ENCODE measurements at places on chromosomes 2 and 18.

DNA sequence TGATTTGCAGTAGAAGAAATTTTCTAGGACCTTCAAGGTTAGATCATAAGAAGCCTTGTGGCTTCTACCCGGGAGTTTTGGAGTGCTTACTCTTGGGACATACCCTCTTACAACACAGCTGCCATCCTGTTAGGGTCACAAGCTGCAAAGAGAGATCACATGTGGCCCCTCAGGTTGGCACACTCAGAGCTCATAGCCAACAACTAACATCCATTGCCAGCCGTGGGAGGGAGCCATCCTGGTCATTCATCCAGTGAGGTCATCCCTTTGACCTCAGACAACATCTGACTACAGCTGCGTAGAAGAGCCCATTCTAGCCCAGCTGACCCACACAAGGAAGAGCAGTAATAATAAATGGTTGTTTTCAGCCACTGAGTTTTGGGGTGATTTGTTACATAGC, 76.9 kb upstream of the NABP1 start:
- H3K27ac ChIP-seq, result no peak overlapping the region
- no peak overlapping the region for H3K4me3 ChIP-seq
- H3K4me1 ChIP-seq, result no peaks in the 10 kb centered on the region
- H3K27me3 ChIP-seq, result no peaks in the 10 kb centered on the region
- no peaks in the 10 kb centered on the region for H3K36me3 ChIP-seq
- no peak for DNase-seq

- H3K27ac ChIP-seq, result no peak overlapping the region
- H3K27me3 ChIP-seq, result peaks cover 14% of the 10 kb centered on the region
- DNase-seq, result no peak
Measured at GRCh38 chr2:11530864-11531465, 2.9 kb upstream of the GREB1 start.

GRCh38 chr2:102337481-102338386, 17.9 kb upstream of the IL18R1 start:
- no peak overlapping the region for H3K4me3 ChIP-seq
- H3K4me1 ChIP-seq, result no peaks in the 10 kb centered on the region
- H3K27me3 ChIP-seq, result no peaks in the 10 kb centered on the region
- H3K36me3 ChIP-seq, result no peaks in the 10 kb centered on the region

DNA sequence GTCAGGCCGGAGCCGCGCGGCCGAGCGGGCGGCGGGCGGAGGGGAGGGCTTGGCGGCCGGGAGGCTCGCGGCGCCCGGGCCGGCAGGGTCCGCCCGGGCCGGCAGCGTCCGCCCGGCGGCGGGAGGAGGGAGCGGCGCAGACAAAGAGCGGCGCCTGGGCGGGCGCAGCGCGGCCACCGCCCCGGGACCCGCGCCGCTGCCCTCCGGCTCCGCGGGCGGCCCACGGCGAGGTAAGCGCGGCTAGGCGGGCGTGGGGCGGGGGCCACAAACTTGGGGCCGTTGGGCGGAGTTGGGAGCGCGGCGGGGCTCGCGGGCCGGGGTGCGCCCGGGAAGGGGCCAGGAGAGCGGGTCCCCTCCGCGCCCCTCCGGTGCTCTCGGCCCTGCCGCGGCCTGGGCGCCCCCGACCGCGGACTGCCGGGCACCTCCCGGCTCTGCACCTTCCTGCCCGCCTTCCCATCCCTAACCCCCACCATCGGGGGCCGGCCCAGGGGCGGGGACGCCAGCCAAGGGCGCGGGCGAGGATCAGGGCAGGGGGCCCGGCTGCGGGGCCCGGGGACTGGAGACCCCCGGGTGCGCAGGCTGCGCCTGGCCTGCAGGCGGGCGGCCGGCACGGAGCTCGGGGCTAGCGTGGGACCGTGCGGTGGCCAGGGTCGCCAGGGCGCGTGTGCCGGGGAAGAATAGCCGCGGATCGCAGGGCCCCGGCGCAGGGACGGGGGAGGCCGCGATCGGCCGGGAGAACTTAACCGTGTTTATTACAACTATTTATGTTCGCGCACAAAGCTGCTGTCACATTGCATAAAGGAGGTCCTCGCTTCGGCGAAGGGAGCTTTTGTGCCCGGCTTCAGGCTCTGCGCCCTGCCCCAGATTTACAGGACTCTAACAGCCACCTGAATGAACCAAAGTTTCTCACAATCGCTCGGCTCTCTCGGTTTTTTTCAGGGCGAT, at the start of gene NCK2:
TSS of gene NCK2 (plus strand) at position 4 of the 945 bp plus-strand sequence. CDS start 110,152 bp downstream, outside the sequence.
- no peak for DNase-seq

GRCh38 chr2:134668821-134669220, 50.0 kb downstream of the TMEM163 start:
- no peak overlapping the region for H3K4me3 ChIP-seq
- H3K4me1 ChIP-seq, result peaks cover 3% of the 10 kb centered on the region
- no peak for DNase-seq
- no peaks in the 10 kb centered on the region for H3K36me3 ChIP-seq
- H3K27me3 ChIP-seq, result no peaks in the 10 kb centered on the region
- H3K27ac ChIP-seq, result no peak overlapping the region

DNA sequence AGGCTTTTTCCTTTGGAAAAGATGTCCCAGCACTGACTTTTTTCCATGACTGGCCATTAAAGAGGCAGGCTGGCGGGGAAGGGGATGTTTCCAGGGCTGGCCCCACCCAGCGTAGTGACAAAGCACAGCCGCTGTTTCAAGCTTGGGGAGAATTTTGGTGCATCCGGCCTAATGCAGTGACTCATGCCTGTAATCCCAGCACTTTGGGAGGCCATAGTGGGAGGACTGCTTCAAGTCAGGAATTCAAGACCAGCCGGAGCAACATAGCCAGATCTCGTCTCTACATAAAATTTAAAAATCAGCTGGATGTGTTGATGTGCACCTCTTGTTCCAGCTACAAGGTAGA, 78.0 kb upstream of the SH3BP4 start:
- H3K4me3 ChIP-seq, result no peak overlapping the region
- H3K4me1 ChIP-seq, result no peaks in the 10 kb centered on the region

- H3K36me3 ChIP-seq, result no peaks in the 10 kb centered on the region
- no peak overlapping the region for H3K4me3 ChIP-seq
- H3K27me3 ChIP-seq, result no peaks in the 10 kb centered on the region
- no peak overlapping the region for H3K27ac ChIP-seq
Measured at GRCh38 chr2:81739966-81740365, 1435.4 kb upstream of the LRRTM1 start.

DNA sequence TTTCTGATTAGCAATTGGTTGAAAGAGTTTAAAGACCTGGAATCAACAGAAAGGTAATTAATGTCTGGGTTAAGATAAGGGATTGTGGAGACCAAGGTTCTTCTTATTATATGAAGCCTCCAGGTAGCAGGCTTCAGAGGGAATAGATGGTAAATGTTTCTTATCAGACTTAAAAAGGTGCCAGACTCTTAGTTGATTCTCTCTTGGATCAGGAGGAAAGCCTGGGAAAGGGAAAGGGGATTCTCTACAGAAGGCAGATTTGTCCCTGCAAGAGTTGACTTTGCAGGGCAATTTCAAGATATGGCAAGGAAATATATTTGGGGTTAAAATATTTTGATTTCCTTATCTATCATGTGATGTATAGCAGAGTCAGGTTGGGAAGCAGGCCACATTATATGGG, 153.1 kb upstream of the ARL4C start:
- H3K4me3 ChIP-seq, result no peak overlapping the region
- peaks cover 12% of the 10 kb centered on the region for H3K27me3 ChIP-seq
- no peaks in the 10 kb centered on the region for H3K4me1 ChIP-seq
- H3K36me3 ChIP-seq, result no peaks in the 10 kb centered on the region
- DNase-seq, result no peak

DNA sequence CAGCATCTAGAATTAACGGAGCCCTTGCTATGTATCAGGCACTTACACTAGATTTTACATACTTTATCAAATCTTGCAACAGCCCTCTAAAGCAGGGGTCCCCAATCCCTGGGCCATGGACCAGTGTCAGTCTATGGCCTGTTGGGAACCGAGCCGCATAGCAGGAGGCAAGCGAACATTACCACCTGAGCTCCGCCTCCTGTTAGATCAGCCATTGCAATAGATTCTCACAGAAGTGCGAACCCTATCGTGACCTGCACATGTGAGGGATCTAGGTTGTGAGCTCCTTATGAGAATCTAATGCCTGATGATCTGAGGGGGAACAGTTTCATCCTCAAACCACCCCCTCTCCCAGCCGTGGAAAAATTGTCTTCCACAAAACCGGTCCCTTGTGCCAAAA, 13.4 kb downstream of the DNAJB2 start:
- peaks cover 37% of the 10 kb centered on the region for H3K4me1 ChIP-seq
- no peaks in the 10 kb centered on the region for H3K27me3 ChIP-seq
- DNase-seq, result no peak
- H3K4me3 ChIP-seq, result no peak overlapping the region
- no peak overlapping the region for H3K27ac ChIP-seq
- no peaks in the 10 kb centered on the region for H3K36me3 ChIP-seq

GRCh38 chr2:63865159-63865799, 23.6 kb downstream of the UGP2 start:
- no peak overlapping the region for H3K27ac ChIP-seq
- H3K27me3 ChIP-seq, result no peaks in the 10 kb centered on the region
- H3K36me3 ChIP-seq, result no peaks in the 10 kb centered on the region

GRCh38 chr2:109131777-109132176, 2.8 kb downstream of the SH3RF3 start:
- H3K27me3 ChIP-seq, result peaks cover 18% of the 10 kb centered on the region
- no peak overlapping the region for H3K27ac ChIP-seq
- no peak overlapping the region for H3K4me3 ChIP-seq
- H3K4me1 ChIP-seq, result peaks cover 38% of the 10 kb centered on the region
- no peak for DNase-seq

DNA sequence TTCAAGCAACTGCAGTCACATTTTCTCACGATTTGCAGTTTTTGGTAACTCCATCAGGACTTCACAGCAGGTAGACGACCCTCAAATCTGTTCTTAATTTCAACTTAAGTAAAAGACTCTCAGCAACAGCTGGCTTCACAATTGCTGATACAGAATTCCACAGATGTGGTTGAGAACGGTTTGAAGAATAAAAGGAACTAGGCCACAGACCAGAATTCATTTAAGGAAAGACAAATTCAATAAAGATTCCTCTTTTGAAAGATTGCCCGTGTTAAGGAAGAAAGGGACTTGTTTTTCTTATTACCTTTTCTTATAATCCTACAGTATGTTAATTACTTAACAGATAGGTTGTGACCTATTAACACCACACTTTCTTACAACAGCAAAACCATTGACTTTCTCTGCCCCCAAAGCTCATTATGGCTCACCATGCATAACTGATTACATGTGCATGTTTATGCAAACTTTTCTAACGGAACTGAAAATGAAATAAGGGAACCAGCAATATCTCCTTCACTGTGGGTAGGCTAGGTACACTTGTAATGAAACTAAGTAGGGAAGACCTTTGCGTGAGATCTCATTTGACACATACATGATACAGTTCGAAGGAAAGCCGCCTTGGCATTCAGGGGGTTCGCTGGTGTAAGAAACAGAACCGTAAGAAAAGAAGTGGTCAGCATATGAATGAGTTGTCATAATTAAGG, 4.7 kb upstream of the ZNF516 start:
- H3K27me3 ChIP-seq, result no peaks in the 10 kb centered on the region
- H3K36me3 ChIP-seq, result no peaks in the 10 kb centered on the region
- H3K4me1 ChIP-seq, result no peaks in the 10 kb centered on the region
- no peak overlapping the region for H3K27ac ChIP-seq
- H3K4me3 ChIP-seq, result no peak overlapping the region

DNA sequence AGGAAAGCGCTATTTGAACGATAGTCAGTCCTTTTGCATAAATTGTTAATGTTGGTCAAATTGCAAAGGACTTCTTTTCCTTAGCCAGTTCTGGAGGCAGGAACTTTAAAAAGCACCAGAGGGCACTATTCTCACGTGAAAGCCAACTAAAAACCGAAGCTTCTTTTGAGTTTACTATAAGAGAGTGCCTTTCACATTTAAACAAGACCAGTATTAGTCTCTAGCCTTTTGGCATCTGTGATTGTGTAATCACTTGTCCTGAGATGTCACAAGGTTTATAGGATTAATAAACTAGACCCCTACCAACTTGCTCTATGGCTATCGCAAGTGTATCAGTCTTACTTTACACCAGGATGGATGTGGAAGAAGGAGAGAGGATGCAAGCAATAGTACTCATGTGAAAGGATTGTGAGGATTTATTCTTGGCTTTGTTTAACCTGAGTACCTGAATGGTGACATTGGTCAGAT, 14.4 kb upstream of the STAT4 start:
- no peak overlapping the region for H3K27ac ChIP-seq
- H3K4me1 ChIP-seq, result peaks cover 28% of the 10 kb centered on the region
- no peak for DNase-seq
- no peaks in the 10 kb centered on the region for H3K27me3 ChIP-seq

DNA sequence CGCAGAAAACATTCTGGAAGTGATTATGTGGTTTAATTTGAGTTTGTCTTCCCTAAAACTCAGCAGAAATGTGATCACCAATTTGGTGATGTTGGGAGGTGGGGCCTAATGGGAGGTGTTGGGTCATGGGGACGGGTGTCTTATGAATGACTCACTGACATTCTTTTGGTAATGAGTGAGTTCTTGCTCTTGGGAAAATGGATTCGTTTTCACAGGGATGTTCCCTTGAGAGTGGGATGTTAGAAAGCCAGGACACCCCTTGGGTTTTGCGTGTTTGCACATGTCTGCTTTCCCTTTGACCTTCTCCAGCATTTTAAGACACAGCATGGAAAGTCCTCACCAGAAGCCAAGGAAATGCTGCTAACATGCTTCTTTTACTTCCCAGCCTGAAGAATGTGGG, 321.5 kb upstream of the NT5C1B start:
- no peak for DNase-seq
- H3K4me3 ChIP-seq, result no peak overlapping the region
- H3K27me3 ChIP-seq, result no peaks in the 10 kb centered on the region
- no peak overlapping the region for H3K27ac ChIP-seq

GRCh38 chr18:37872562-37872961, 307.0 kb upstream of the CELF4 start:
- H3K36me3 ChIP-seq, result no peaks in the 10 kb centered on the region
- no peaks in the 10 kb centered on the region for H3K27me3 ChIP-seq
- no peak overlapping the region for H3K4me3 ChIP-seq
- DNase-seq, result peak; percentile 64
- H3K27ac ChIP-seq, result no peak overlapping the region
- H3K4me1 ChIP-seq, result no peaks in the 10 kb centered on the region

- no peaks in the 10 kb centered on the region for H3K27me3 ChIP-seq
- H3K4me1 ChIP-seq, result no peaks in the 10 kb centered on the region
- no peak overlapping the region for H3K27ac ChIP-seq
- no peak overlapping the region for H3K4me3 ChIP-seq
Measured at GRCh38 chr2:118992740-118993391, 50.9 kb downstream of the MARCO start.

DNA sequence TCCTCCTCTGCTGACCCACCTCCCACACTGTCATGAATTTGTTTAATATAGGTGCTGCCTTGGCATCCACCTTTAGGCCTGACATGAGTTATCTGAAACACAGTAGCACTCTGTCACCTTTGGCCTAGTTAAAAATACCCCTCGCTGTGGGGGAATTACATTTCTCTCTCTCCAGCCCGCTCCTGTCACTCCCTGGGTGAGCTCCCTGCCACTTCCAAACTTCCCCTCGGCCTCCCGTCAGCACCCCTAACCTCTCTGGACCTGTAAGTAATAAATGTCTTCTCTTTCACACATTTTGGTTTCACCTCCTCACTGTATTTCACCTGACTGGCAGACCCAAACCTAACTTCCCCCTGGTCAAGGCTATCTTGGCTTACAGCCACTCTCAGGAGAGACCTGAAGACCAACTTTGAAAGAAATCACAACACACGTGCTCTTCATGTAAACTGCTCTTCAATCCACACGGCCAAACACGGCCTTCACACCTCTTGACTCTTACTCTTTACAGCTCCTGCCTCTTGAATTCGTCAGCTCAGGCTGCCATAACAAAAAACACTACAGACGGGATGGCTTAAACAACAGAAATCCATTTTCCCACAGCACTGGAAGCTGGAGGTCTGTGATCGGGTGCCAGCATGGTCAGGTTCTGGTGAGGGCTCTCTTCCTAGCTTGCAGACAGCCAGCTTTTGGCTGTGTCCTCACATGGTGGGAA, 28.3 kb downstream of the REEP1 start:
- no peaks in the 10 kb centered on the region for H3K27me3 ChIP-seq
- DNase-seq, result no peak
- H3K36me3 ChIP-seq, result no peaks in the 10 kb centered on the region
